ENCODE measurements at places on chromosomes 4 and X. TPM values are rescaled to one million over a fixed set of nuclear protein-coding genes. Genes with fewer than 3 reads are reported as not detected.

DNA sequence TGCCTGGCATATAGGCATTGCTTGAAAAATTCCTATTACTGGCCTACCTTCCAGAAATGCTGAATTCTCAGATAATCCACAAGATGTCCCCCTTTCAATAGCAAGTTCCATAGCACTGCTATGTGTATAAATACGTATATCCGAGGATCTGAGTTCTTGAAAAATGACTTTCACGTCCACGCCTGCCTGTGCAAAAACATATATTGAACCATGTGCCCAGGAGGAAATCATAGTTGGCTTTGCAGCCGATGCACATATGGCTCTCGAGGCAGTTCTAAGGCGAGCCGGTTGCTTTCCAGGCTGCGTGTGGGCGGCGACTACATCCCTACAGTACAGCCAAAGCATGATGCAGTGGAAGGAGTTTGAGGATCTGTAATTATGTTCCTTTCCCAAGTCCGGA, 55.4 kb upstream of the ESX1 start:
- H3K27ac ChIP-seq: no peak overlapping the region
- no peaks in the 10 kb centered on the region for H3K27me3 ChIP-seq
- no peaks in the 10 kb centered on the region for H3K4me1 ChIP-seq
- no peak overlapping the region for H3K4me3 ChIP-seq
- no peaks in the 10 kb centered on the region for H3K36me3 ChIP-seq
- DNase-seq: no peak

GRCh38 chr4:98679738-98680137, 21.3 kb upstream of the TSPAN5 start:
- no peaks in the 10 kb centered on the region for H3K36me3 ChIP-seq
- H3K4me3 ChIP-seq: no peak overlapping the region
- no peaks in the 10 kb centered on the region for H3K4me1 ChIP-seq
- DNase-seq: no peak

- H3K4me3 ChIP-seq: no peak overlapping the region
- H3K27ac ChIP-seq: no peak overlapping the region
- no peaks in the 10 kb centered on the region for H3K4me1 ChIP-seq
- no peaks in the 10 kb centered on the region for H3K36me3 ChIP-seq
Measured at GRCh38 chr4:162909952-162910351, 256.7 kb downstream of the NAF1 start.

The TRIM61 gene
- 1.3 TPM for total RNA-seq

DNA sequence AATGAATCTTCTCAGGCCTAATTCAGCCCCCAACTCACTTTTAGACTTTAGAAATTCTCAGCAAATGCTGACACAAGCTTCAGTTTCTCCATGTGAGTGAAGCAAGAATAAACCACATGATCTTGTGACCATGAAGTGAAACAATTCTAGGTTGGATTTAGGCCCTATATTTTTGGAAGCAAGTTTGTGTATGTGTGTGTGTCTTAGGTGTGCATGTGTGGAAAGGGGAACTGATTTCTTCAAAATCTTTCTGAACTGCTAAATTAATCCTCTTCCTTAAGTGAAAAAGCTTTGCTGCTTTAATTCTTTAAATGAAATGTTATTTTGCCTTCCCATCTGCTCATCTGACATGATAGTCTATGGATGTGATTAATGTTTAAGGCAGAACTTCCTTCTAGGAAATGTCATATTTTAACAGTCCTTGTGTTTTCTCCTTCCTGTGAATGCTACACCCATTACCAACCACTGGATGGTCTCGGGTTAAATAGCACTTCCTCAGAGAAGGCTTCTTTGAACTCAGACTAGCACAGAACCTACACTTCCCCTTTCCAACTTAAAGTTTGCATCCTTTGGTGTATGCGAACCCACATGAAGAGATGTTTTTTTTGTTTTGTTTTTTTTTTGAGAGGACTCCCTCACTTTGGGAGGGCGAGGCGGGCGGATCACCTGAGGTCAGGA, 1.2 kb upstream of the TMEM144 start:
- H3K27ac ChIP-seq: no peak overlapping the region
- no peaks in the 10 kb centered on the region for H3K36me3 ChIP-seq
- peaks cover 21% of the 10 kb centered on the region for H3K4me1 ChIP-seq
- DNase-seq: no peak
